ENCODE measurements at places on chromosomes 2 and 18. TPM values are rescaled to one million over a fixed set of nuclear protein-coding genes. Genes with fewer than 3 reads are reported as not detected.

The LIMS4 gene
- polyA plus RNA-seq: 2.1 TPM

GRCh38 chr2:11256166-11256565, 88.3 kb downstream of the ROCK2 start:
- DNase-seq: no peak

The PFN4 gene
- 2.2 TPM for polyA plus RNA-seq

The SERPINB2 gene
- polyA plus RNA-seq: 0.10 TPM

DNA sequence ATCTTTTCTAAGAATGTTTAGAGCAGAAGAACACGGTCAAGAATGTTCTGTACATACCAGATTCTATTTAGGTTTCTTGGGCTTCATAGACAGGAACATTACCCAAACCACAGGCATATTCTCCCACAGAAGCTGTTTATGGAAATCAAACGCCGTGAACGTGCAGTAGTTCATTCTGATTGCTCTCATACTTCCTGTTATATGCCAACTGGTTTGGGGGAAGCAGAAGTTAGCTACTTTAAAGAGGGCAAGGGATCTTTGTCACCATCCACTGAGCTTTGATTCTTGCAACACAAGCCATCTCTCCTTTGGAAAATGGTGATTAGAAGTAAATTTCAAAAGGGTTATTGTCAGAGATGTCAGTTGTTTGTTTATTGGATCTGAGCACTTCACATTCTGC, 182.2 kb upstream of the NRP2 start:
- DNase-seq: no peak

The CCDC88A gene
- polyA plus RNA-seq: 95.7 TPM

GRCh38 chr2:71930049-71930681, 217.5 kb downstream of the CYP26B1 start:
- DNase-seq: no peak

The ERBB4 gene
- polyA plus RNA-seq: 58.8 TPM

DNA sequence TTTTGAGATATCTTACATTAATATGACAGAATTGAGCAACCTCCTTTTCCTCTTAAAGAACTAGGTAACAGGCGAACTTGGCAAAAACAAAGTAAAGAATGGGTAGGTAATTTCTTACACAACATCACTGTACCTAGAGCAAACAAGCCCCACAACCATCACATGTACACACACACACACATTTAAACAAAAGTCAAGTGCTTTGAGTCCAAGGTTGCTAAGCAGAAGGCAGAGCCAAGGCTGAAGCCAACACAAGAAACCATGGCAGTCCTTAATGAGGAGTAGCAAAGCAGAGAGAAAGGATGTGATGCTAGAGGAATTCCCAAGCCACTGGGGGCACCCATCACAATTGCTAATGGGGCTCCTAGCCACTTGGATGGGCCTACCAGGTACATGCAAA, 164.1 kb downstream of the PAX3 start:
- DNase-seq: no peak

The NYAP2 gene
- 0.17 TPM for polyA plus RNA-seq

- no peak for DNase-seq
Measured at GRCh38 chr2:12641441-12641840, 75.3 kb upstream of the TRIB2 start.

The TCF23 gene
- polyA plus RNA-seq: 0.50 TPM

GRCh38 chr2:146324951-146325350, 1519.9 kb upstream of the ACVR2A start:
- DNase-seq: no peak

GRCh38 chr18:13892098-13892497, 23.2 kb downstream of the MC2R start:
- DNase-seq: no peak

Measured in left kidney (tissue), 8 donors.